ENCODE measurements at places on chromosomes 2 and 18. TPM values are rescaled to one million over a fixed set of nuclear protein-coding genes. Genes with fewer than 3 reads are reported as not detected.

Gene SLC38A11
- total RNA-seq = not detected

Gene NYAP2
- total RNA-seq = not detected

Gene DYSF
- 0.50 TPM for total RNA-seq

Gene PPM1B
- total RNA-seq = 22.9 TPM

Gene ITGA4
- total RNA-seq = 2.0 TPM

Gene PTPRN
- total RNA-seq = 1.9 TPM

Data from A549 treated with CORT108297 at 1 μM for 4 hours (cell line).